ENCODE measurements at places on chromosomes 3 and 15. TPM values are rescaled to one million over a fixed set of nuclear protein-coding genes. Genes with fewer than 3 reads are reported as not detected.

The DLL4 gene
- 28.3 TPM for total RNA-seq

The LMAN1L gene
- not detected for total RNA-seq

The MYRIP gene
- total RNA-seq, result 2.2 TPM

The RNF168 gene
- total RNA-seq, result 16.1 TPM

The ZNF620 gene
- total RNA-seq, result 8.9 TPM

The CLSTN2 gene
- 6.8 TPM for total RNA-seq

The CD200R1 gene
- total RNA-seq, result 3.0 TPM

The CASR gene
- 24.4 TPM for total RNA-seq

The VPS39 gene
- total RNA-seq, result 59.7 TPM

The ZNF770 gene
- total RNA-seq, result 53.5 TPM

The DVL3 gene
- total RNA-seq, result 59.7 TPM

The SLC28A1 gene
- 6.6 TPM for total RNA-seq

The IL17RB gene
- total RNA-seq, result 5.1 TPM

The WNT7A gene
- not detected for total RNA-seq

The DPPA2 gene
- 0.41 TPM for total RNA-seq

The PLSCR4 gene
- 32.8 TPM for total RNA-seq

The MAP1A gene
- total RNA-seq, result 7.2 TPM

The C15orf39 gene
- 15.1 TPM for total RNA-seq

The TMEM212 gene
- not detected for total RNA-seq

The FRMD4B gene
- 54.9 TPM for total RNA-seq

The KLHL40 gene
- 38.8 TPM for total RNA-seq

The ADAMTS17 gene
- 5.1 TPM for total RNA-seq

The EIF5A2 gene
- 4.9 TPM for total RNA-seq

The TRAT1 gene
- 0.12 TPM for total RNA-seq

The SEMA3G gene
- 10.2 TPM for total RNA-seq

The GLDN gene
- total RNA-seq, result 0.99 TPM

The AQR gene
- total RNA-seq, result 28.4 TPM

The MINAR1 gene
- total RNA-seq, result 1.1 TPM

The SCN5A gene
- 0.76 TPM for total RNA-seq

The FBXW12 gene
- total RNA-seq, result 0.23 TPM

The CHRNA3 gene
- 0.41 TPM for total RNA-seq

The MCCC1 gene
- 41.2 TPM for total RNA-seq

The P2RY12 gene
- 2.5 TPM for total RNA-seq

The GOLGA8J gene
- total RNA-seq, result 0.12 TPM

The SPESP1 gene
- total RNA-seq, result 1.6 TPM

The PAQR9 gene
- 0.12 TPM for total RNA-seq

The FBN1 gene
- 189 TPM for total RNA-seq

The TNFSF10 gene
- 50.2 TPM for total RNA-seq

The RAD51 gene
- 2.7 TPM for total RNA-seq

The FOXB1 gene
- total RNA-seq, result not detected

The FURIN gene
- total RNA-seq, result 54.8 TPM

The ITIH1 gene
- 0.41 TPM for total RNA-seq

The FRMD5 gene
- 0.82 TPM for total RNA-seq

The SLC9C1 gene
- total RNA-seq, result 1.5 TPM

The SAMMSON gene
- not detected for total RNA-seq

The ZPLD1 gene
- 0.12 TPM for total RNA-seq

The SERF2 gene
- 264 TPM for total RNA-seq

The TTLL13 gene
- total RNA-seq, result 1.3 TPM

The IL5RA gene
- total RNA-seq, result 0.88 TPM

The CD80 gene
- total RNA-seq, result 0.18 TPM

The POPDC2 gene
- 10.5 TPM for total RNA-seq
